IgD-negative memory B cell (primary cell): ENCODE measurements at places on chromosomes 11 and 22. TPM values are rescaled to one million over a fixed set of nuclear protein-coding genes. Genes with fewer than 3 reads are reported as not detected.

The MUC2 gene
- not detected for polyA plus RNA-seq

The MUC5AC gene
- polyA plus RNA-seq, result not detected

The SDHAF2 gene
- 86.0 TPM for polyA plus RNA-seq

The RHOD gene
- 0.54 TPM for polyA plus RNA-seq

The PKNOX2 gene
- polyA plus RNA-seq, result not detected

The CDHR5 gene
- not detected for polyA plus RNA-seq

The PDE2A gene
- polyA plus RNA-seq, result not detected

The APLNR gene
- not detected for polyA plus RNA-seq

The DUSP8 gene
- polyA plus RNA-seq, result 1.2 TPM

The OR52E2 gene
- polyA plus RNA-seq, result not detected

The MMP10 gene
- not detected for polyA plus RNA-seq

The TNNI2 gene
- polyA plus RNA-seq, result 8.0 TPM

The C11orf91 gene
- polyA plus RNA-seq, result not detected

The NAGA gene
- 14.4 TPM for polyA plus RNA-seq

The NRIP3 gene
- polyA plus RNA-seq, result not detected

The SCGB1D2 gene
- polyA plus RNA-seq, result not detected

The HBB gene
- 60.1 TPM for polyA plus RNA-seq

The VPREB1 gene
- polyA plus RNA-seq, result 1.4 TPM

The OR52H1 gene
- not detected for polyA plus RNA-seq

The CPT1B gene
- 1.6 TPM for polyA plus RNA-seq

The CCDC116 gene
- 0.11 TPM for polyA plus RNA-seq

The NXPE2 gene
- polyA plus RNA-seq, result not detected

The BCO2 gene
- polyA plus RNA-seq, result 0.30 TPM

The BCL2L13 gene
- polyA plus RNA-seq, result 41.8 TPM

The OR8I2 gene
- not detected for polyA plus RNA-seq

The THOC5 gene
- polyA plus RNA-seq, result 30.1 TPM

The TPBGL gene
- polyA plus RNA-seq, result not detected

The LGALS12 gene
- 0.39 TPM for polyA plus RNA-seq

The OR5P2 gene
- not detected for polyA plus RNA-seq
